ENCODE measurements at places on chromosomes 12 and 14.

GRCh38 chr14:52263190-52263589 lies 4.3 kb upstream of the PTGDR start:
- no peak for DNase-seq

GRCh38 chr14:103043257-103044015 lies 13.9 kb downstream of the CDC42BPB start:
- DNase-seq, result no peak

GRCh38 chr14:92470811-92471210 lies 42.8 kb upstream of the RIN3 start:
- DNase-seq, result no peak

GRCh38 chr12:68521321-68521839 lies 89.3 kb upstream of the RAP1B start:
- no peak for DNase-seq

DNA sequence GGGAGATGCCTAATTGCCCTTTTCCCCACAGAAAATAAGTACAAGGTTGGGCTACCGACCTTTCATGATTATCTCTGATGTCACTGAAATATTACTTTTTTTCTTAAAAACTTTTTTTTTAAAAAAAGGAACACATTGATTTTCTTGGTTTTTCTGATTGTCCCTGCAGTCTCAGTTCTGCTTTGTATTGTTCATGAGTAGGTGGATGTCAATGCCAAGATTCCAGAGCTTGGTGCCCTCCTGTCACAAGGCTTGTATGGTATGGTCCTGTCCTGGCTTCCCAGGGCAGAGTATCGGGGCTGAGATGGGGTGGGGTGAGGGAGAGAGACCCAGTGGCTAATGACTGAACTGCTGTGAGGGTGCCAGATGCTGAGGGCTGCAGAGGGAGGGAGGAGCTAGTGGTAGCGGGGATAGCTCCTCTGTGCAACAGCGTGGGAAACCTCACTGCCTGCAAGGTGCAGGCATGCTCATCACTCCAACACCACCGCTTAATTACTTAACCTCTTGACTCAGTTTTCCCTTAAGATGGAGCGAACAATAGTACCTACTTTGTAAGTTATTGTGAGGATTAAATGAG lies 4.4 kb upstream of the CTDSP2 start:
- DNase-seq, result no peak

DNA sequence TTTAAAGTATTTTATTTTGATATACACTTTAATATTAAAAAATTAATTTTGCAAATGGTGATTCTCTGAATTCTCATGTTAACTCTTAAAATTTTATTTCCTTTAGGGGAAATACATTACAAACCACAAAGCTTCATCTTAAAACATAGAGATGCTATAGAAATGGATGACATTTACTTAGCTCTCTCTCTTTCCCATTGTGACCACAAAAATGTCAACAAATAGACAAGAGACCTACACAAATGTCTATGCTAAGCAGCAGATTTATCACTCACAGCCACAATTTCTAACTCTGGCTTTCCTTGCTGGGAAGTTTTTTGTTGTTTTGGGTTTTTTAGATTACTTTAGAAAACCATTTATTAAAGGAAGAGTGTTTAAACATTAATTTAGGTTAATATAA lies 19.9 kb upstream of the PHC1 start:
- no peak for DNase-seq

GRCh38 chr14:103057372-103058163 lies at the start of gene CDC42BPB:
CDC42BPB (minus strand) TSS chr14:103057549; CDS start chr14:103057173, 376 bp downstream.
- peak; percentile 57 for DNase-seq

- DNase-seq, result no peak
These were observed 177.5 kb downstream of the EGLN3 start for GRCh38 chr14:33773205-33774030.

- DNase-seq, result no peak
These were observed 413.8 kb upstream of the SOX5 start for GRCh38 chr12:24363177-24363754.

GRCh38 chr14:102049258-102050025 lies 37.4 kb downstream of the HSP90AA1 start:
- no peak for DNase-seq

DNA sequence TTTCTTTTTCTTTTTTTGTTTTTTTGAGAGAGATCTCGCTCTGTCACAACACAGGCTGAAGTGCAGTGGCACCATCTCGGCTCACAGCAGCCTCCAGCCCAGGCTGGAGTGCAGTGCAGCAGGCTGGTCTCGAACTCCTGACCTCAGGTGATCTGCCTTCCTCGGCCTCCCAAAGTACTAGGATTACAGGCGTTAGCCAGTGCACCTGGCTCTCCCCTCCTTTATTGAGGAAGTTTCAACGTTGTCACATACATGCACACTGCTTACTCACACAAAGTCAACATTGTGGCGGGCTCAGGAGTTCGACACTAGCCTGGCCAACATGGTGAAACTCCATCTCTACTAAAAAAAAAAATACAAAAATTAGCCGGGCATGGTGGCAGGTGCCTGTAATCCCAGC lies 32.0 kb downstream of the EAPP start:
- DNase-seq, result no peak

DNA sequence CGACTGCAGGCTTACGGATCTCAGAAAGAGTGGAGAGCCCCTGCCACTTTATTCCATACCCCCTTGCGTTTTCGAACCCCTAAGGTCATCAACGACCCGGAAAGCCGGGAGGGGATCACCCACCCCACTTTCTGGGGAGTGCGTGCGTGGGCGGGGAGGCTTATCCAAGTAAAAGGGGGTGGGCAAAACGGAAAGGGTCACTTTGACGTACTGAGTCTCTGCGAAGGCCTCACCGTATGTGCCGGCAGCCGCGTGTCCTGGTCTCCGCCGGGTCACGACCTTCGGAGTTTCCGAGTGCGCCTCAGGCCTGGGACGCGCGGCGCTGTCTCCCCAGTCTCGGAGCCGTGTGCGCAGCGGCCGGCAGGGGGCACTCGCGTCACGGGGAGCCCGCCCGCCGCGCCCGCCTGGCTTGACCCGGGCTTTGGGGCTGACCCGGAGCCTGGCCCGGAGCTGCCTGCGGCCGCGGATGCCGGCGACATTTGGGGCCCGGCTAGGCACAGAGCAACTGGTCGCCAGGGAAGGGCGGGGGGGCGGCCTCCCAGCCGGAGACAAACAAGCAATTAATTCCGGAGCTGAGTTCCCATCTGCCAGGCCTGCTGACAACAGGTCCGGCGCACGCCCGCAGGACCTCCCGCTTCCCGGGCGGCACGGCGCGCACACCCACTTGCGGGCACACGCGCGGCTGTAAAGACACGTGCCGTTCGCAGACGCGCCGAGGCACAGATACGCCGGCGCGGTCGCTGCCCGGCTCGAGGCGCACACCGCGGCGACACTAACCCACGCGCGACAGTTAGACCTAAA lies 890 bp upstream of the KIF26A start:
- DNase-seq, result peak; percentile 62

DNA sequence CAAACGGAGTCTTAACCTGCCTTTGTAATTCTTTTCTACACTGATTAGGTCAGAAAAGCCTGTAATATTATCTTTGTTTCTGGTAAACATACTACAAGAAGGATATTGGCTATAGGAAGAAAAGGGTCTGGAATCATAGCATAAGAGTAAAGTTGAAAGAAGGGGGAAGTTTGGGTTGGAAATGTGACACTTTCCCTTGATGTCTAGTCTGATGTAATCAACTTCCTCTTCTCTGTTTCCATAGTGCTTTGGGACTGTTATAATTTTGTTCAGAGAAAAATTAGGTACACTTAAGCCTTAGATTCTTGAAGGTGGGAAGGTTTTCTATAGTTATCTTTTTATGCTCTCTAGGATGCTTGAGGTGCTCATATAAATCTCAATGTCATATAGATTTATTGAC lies 322.2 kb downstream of the AEBP2 start:
- no peak for DNase-seq

GRCh38 chr12:59941461-59941860 lies 345.6 kb downstream of the SLC16A7 start:
- no peak for DNase-seq

DNA sequence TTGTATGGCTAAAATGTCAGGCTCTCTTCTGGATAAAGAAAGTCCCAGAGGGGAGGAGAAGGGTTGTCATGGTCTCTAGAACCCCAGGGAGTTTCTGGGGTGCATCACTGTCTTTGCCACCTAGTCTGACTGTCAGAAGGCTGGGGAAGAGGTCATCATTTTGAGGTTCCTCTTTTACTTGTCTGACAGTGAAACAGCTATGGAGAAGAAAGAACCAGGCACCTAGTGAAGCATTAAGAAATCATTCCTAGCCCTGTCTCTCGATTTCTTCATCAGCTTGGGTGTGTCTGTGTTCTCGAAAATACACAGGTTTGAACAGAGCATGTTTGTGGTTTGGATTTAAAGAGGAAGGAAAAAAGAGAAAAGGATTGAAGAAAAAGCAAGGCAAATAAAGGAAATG lies 158.7 kb upstream of the LRIG3 start:
- no peak for DNase-seq

- DNase-seq, result no peak
These were observed 253.4 kb downstream of the PAX9 start for GRCh38 chr14:36915081-36915480.

GRCh38 chr12:43111608-43112007 lies 440.4 kb downstream of the ADAMTS20 start:
- DNase-seq, result no peak

DNA sequence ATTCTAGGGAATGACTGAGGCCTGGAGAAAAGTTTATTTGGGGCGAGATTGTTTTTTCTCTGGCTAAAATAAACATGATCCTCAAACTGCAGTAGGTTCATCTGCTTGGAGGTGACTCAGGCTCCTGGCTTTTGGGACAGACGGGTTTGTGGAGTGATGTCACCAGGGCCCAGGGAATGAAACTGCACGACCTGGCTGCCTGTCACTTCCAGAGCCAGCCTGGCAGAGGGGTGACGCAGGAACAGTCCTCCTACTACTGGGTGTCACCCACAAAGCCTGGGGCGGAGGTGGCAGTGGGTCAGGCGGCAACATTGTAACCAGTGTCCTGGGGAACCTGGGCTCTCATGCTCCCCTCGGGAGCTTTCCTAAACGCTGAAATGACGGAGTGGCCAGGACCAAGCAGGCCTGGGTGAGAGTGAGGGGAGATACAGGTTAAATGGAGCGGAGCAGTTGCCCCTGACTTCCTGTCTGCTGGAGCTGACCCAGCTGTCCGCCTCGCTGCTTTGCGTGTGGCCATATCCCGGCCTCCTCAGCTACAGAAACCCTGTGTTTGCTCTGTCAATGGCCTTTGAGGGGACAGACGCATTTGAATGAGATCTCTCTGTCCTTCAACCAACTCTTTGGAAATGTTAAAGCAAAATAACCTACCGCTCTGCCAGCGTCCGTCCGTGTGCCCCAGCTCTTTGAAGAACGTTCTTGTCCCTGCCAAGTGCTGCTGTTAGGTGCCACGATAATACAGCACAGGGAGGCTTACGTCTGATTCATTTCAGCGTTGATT lies 6.5 kb downstream of the HIP1R start:
- no peak for DNase-seq

GRCh38 chr14:106459971-106460730 lies 933.8 kb downstream of the TMEM121 start:
- DNase-seq, result peak; percentile 68

DNA sequence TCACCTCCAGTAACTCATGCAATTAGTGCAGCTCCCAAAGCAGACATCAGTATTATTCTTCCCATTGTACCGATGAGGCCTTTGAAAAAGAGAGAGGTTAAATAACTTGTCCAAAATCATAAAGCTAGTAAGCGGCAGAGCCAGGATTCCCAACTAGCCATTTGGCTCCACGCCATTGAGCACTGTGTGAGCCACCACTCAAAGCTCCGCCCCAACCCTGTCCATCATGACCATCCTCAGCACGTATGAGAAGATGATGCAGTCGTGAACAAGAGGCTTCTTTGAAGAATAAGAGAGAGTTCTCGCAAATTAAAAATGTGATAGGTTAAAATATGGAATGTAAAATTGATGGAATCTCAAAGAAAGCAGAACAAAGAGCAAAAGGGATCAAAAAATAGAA lies 14.6 kb downstream of the CLMN start:
- no peak for DNase-seq

GRCh38 chr14:71322655-71323250 lies 415.5 kb downstream of the PCNX1 start:
- no peak for DNase-seq

GRCh38 chr14:94998685-94999084 lies 158.6 kb downstream of the DICER1 start:
- no peak for DNase-seq

- no peak for DNase-seq
These were observed 6.8 kb downstream of the ZFHX2 start for GRCh38 chr14:23544511-23545447.

DNA sequence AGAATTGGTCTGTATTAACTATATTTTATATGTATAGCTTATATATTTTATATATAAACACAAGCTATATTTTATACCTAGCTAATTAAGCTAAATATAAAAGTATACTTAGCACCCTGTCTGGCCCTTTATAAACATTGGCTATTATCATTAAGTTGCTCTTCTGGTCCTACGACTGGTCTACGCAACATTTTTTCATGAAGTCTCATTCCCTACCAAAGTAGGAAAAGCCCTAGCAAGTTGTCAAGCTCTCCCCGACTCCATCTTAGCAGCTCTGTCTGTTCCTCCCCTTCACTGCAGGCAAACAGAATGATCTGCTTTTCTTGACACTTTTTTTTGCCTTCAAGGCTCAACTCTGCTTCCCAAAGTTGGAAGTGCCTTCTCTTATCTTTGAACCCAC lies 36.7 kb upstream of the ELK3 start:
- DNase-seq, result no peak

GRCh38 chr14:36818794-36819384 lies 157.2 kb downstream of the PAX9 start:
- no peak for DNase-seq

DNA sequence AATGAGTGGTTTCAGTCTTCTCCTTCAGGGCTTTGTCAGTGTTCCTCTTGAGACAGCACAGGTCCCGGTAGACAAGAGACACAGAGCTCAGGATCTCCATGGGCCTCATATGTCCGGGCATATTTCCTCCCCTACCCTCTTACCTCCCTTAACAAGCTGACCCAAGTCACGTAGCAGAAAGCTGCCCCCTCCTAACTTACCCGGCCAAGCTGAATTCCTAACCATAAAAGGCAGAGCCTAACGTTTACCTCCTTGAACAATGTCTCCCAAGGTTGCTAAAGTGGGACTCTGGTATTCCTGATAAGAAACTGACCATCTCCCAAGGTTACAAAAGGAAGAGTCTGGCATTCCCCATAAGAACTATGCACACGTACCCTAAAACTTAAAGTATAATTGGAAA lies 182.2 kb upstream of the USP15 start:
- no peak for DNase-seq

GRCh38 chr14:104926619-104927431 lies 2.1 kb downstream of the PLD4 start:
- DNase-seq, result no peak

DNA sequence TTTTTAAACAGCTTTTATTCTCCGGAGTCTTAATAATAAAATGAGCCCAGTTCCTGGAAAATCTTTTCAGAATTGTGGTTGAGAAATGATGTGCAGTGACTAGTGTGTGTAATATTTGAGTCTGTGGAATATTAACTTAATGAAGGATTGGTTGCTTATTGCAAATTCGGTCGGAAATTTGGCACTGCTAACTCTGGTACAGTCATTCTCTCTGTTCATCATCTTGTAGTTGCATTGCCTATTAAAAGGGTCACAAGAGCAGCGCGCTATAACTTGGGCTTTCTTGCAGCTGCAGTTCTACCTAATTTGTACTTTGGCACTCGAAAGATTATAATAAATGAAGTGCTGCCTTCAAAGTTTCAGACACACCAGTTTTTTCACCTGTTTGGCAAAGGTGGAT lies 146.0 kb downstream of the FLRT2 start:
- no peak for DNase-seq

Measured in activated CD4-positive, alpha-beta T cell treated with anti-CD3 and anti-CD28 coated beads, Interleukin-2, amount 50 U/mL, for 1 hour (primary cell).